ENCODE measurements at places on chromosomes 2 and 18.
A peak's percentile ranks its signal among the peaks of the same experiment; 100 is the strongest.

DNA sequence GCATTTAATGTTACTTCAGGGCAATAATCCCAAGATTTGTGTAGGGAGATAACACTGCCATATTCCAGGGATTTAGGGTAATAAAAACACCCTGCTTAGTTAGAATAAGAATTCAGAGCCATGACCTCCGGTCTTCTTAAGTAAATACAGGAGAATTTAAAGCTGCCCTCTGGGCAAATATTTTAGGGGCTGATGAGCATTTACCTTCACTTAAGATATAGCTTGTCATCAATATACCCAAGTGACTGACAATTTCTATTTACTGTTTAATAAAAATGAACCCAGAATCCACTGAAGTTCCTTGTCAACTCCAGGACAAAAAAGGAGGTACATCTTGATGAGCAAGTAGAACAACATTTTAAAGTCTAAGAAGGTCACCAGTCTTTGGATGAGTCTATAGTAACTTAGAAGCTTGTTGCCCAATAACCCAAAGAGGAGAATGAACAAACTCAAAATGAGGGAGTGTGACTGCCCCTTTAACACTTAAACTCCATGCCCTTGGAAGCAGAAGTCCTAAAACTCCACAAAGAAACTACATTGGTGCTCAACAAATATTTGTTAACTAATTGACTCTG lies 24.3 kb upstream of the IKZF2 start:
- peak; percentile 55 for DNase-seq

DNA sequence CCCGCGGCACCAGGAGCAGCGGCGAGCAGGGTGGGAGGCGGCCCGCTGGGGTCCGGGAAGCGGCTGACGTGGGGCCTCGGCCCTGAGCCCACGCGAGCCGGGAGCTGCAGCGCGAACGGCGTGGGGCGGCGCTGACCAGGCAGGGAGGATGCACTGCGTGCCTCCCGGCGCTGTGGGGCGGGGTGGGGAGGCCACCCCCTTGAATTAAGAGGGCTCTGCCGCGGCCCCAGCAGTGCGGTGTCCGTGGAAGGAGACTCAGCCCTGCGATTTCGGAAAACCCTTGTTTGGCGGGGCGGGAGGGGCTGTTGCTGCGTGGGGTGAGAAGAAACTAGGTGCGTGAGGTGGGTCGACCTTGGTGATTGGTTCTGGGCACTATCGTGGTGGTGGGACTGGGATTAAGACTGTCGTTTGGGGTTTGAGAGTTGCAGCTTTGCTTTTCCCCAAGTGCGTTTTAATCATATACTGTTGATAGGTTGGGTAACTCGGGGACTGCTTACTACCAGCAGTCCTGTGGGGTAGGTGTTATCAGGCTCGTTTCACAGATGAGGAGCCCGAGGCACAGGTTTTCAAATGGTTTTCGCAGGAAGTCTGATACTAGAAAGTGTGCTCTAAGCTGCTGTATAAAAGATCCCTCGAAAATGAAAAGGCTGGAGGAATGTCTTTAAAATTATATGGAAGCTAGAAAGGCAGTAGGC lies 722 bp downstream of the ACSL3 start:
- DNase-seq = peak; percentile 25

DNA sequence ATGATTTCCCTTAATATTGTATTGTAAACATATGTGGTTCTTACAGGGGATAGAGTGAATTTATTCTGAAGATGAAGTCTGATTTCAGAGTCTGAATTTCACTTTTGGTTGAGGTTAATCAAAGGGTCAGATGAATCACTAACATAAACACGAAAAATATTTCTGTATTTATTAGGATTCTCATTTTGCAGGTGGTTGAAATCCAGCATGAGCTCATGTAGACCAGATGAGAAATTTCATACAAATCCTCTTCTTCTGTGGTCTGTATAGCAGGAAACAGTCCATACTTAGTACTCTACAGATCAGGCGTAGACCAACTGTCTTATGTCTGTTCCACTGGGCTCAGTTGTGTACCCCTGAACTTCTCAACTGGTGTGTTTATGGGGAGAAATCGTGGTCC lies 157.8 kb downstream of the BABAM2 start:
- peak; percentile 61 for DNase-seq

DNA sequence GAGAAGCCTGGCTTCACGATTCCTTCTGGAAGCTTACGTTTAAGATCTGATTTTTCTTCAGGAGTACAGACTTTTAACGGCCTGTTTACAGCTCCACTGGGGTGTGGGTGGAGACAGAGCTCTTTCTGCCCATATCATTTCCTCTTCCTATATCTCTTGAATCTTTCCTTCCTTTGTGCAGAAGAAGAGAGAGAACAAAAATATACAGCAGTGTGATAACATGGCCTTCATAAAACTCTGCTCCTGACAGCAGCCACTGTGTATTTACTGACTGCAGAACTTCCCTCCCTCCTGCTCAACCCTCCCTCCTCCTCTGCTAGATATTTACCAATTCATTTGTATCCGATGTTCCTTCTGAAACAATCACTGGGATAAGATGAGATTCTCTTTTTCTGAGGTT lies 34.1 kb upstream of the REEP1 start:
- no peak for DNase-seq

GRCh38 chr2:207231106-207231865 lies 65.5 kb upstream of the KLF7 start:
- DNase-seq = peak; percentile 41

DNA sequence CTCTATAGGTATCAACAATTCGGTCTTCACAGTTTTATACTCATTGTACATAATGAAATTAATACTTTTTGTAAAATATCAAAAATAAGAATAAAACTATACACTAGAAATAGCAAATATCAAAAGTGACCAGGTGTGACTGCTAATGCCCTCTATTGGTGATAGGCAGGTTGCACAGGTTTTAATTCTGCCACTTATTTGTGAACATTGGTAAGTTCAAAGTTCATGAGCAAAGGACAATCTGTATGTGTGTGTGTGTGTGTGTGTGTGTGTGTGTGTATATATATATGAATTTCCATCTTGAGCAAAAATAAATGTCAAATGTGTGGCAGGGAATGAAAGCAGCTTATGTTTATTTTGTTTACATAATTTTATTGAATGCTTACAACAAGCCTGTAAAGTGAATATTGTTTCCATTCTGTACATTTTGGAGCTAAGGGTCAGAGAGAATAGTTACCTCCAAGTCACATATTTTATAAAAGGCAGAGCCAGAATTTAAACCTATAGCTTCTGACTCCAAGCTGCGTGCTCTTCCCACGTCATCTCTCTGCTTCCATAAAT lies 537.4 kb downstream of the CPS1 start:
- no peak for DNase-seq

DNA sequence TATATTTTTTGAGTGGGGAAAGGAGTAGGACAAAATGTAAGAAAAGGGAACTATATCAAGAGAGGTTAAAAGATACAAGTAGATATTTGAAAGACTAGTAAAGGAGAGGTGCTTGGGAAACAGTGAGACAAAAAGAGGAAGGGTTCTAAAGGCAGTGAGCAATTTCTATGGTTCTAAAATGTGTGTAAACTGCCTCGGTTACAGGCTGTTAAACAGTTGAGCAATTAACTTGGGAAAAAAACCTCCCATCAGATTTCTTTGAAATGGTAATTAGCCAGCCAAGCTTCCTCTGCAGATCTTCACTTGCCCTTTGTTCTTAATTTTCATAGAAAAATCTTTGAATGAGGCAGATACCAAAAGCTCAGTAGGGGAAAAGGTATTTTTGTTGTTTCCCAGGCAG lies 238.7 kb upstream of the KCNH7 start:
- no peak for DNase-seq

GRCh38 chr2:241986836-241987641 lies 117.5 kb downstream of the RTP5 start:
- no peak for DNase-seq

DNA sequence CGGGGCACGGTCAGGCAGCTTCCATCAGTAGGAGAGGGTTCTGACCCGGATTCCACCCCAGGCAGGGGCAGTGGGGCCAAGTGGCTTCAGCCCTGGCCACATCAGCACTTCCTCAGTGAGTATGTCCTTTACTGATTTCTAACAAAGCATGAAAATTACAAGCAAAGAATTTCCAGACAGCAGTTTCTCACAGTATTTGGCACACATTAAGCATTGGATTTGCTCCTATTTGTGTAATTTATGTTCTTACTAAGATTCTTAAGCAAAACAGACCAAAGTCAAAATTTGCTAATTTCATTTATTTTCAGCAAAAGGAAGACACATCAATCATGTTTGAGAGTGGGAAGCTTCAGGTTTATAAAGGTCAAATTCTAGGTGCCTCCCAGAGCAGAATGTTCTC lies 73.3 kb upstream of the NFATC1 start:
- no peak for DNase-seq

DNA sequence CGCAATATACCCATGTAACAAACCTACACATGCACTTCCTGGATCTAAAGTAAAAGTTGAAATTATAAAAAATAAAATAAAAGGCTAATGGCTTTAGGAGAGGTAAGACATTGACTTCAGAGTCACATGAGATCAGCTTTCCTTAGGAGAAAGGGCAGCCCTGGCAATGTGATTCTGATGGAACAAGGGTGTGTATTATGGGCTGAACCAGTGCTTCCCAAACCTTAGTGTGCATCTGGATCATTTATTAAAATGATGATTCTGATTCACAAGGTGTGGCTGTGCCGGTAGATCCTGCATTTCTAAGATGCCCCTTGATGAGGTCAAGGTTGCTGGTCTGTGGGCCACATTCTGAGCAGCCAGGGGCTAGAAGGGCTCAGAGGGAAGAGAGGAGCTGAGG lies 42.6 kb downstream of the LAMA3 start:
- DNase-seq = no peak

- no peak for DNase-seq
Observed at GRCh38 chr2:168190590-168191336, 56.6 kb downstream of the STK39 start.

GRCh38 chr2:127569666-127570065 lies 34.2 kb downstream of the MYO7B start:
- no peak for DNase-seq

- DNase-seq = no peak
Observed at GRCh38 chr2:68246396-68246795, 5.9 kb downstream of the PPP3R1 start.

DNA sequence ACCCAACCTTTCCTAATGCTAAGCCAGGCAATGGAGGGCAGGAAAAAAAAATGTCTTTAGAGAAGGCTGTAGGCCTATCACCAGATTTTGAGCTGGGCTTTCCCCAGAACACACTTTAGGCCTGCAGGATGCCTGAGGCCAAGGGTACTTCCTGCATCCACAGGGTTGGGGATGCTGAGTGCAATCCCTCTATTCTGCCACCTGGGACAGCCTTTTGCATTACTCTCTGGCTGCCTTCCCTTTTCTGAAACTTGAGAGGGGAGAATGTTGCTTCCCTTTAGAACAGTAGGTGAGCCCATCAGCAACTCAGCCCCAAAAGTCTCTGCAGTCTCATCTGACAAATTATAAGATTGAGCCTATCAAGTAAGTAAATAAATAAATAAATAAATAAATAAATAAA lies 195.2 kb downstream of the SLC8A1 start:
- DNase-seq = peak; percentile 42

DNA sequence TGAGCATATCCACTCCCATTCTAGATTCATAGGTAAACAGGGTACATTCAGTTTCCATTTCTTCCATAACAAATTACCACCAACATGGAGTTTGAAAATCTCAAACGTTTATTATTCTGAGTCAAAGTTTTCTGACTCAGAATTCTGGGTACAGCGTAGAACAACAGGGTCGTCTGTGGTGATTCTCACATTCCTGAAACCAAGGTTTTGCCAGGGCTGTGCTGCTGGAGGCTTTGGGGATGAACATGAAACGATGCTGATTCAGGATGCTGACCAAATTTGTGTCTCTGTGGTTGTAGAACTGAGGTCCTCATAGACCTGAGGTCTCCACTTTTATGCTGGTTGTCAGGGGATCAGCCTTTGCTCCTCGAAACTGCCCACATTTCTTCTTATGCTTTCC lies 255.7 kb downstream of the DSEL start:
- DNase-seq = peak; percentile 37

DNA sequence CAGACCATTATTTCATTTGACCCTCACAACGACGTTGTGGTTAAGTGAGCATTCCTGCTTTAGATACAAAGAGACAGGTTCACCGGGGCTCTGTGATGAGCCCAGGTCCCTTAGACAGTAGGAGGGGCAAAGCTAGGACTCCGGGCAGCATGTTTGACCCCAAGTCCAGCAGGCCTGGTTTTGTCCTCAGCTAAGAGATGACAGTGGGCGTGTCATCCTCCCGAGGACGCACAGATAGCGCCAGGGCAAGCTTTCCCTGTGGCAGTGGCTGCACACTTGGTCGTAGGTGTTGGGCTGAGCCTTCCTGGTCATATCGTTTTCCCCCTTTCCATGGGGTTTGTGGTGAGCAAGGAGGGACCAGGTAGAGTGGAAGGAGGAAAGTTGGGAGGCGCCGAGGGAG lies 76.3 kb downstream of the MTCL1 start:
- DNase-seq = no peak

DNA sequence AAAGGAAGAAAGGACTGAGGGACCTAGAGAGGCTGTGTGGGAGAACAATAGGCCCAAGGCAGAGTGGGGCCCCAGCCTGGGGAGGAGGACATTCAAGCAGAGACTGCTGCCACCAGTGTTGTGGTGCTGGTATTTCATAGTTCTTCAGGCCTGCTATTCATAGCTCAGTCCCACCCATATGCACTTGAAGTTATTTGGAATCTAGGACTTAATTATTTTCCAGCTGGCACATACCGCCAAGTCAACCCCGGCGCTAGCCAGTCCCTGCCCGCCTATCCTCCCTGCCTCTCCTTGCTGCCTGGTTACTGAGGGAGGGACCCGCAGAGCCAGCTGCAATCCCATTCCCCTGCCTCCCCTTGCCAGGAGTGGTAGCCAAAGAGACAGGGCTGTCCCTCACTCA lies 141.2 kb downstream of the CABLES1 start:
- no peak for DNase-seq
